ENCODE measurements at places on chromosomes 1 and 21.

- DNase-seq = no peak
Measured at GRCh38 chr1:43220905-43221778, 48.6 kb upstream of the TMEM125 start.

DNA sequence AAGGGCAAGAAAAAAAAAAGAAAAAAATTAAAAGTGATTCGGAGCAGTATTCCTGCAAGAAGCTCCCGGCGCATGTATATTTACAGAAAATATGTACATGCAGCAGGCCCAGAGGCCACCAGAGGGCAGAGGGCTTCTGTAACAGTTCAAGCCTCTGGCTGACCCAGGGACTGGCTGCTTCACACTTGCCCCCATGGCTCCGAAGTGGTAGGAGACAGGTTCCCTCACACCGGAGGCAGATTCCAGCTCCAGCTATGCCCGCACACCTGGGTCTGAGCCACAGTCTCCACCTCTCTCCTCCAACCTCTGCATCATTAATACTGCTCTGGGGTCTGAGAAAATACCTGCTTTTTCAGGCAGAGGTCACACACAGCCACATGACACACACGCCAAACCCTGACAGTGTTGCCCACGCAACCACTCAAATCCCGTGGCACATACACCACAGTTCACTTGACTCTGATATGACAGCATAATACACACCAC, 2.2 kb upstream of the ARHGAP30 start:
- peak; percentile 23 for DNase-seq

GRCh38 chr21:44870748-44871495, 2.6 kb downstream of the PTTG1IP start:
- DNase-seq = no peak

DNA sequence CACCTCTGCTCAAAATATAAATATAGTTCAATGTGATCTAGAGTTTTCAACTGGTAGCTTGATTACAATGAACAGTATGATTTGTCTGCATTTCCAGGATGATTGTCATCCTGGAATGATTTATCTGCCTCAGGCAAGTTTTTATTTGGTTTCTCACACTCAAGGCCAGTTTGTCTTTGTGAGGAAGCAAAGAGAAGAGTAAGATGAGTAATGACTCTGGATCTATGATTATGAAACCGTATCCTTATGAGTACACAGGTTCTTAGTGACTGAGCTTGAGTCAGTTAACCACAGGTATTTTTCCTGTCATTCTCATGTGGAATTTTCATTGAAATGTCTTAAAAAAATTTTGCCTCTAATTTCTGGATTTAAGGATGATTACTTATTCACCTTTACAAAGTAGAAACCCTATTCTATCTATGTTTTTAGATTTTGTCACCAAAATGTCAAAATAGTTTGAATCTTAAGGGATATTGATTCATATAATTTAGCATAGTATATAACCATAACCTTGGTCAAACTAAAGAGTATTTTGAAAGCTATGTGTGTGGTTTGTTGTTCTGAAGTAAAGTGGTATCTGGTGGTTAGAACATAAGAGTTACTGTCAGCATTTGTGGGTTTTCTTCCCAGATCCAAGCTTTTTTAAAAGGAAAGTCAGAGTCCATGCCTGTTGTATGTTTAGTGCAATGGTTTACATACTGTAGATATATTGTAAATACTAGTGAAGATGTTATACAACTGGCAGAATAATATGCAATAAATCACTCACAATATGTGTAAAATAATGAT, 145.0 kb downstream of the RASAL2 start:
- no peak for DNase-seq

DNA sequence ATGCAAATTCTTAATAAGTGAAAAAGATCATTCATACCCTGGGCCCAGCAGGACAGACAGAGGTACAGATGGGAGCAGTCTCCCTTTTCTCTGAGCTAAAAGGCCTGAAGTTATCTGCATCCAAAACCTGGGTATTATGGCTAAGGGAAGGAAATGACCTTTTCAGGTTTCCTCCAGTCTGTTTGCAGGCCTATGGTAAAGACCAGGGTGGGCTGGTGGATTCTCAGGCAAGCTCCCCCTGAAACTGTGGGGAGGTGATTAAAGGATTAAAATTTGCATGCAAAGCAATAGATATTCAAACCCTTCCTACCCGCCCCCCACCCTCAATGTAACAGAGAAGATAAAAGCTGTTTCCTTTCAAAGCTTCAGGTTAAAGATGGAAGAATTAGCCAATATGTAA, 471.8 kb upstream of the RUNX1 start:
- no peak for DNase-seq

DNA sequence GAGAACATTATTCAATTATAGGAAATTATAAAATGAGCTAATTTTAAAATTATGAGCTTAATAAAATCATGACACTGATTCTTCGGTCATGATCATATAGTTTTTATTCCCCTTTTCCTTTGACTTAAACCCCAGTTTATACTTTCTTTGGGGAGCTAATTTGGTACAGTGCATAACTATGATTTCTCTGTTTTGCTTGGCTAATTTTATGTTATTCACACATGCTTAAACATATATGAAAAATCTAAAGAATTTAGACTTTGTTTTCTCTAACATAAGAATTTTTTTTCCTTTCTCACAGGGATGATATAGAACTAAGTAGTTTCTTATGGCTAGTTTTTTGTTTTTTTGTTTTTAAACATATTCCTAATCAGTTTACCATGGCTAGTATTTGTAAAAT, 52.5 kb downstream of the STXBP3 start:
- no peak for DNase-seq

- DNase-seq = no peak
Measured at GRCh38 chr1:173996995-173997394, 25.2 kb downstream of the RC3H1 start.

DNA sequence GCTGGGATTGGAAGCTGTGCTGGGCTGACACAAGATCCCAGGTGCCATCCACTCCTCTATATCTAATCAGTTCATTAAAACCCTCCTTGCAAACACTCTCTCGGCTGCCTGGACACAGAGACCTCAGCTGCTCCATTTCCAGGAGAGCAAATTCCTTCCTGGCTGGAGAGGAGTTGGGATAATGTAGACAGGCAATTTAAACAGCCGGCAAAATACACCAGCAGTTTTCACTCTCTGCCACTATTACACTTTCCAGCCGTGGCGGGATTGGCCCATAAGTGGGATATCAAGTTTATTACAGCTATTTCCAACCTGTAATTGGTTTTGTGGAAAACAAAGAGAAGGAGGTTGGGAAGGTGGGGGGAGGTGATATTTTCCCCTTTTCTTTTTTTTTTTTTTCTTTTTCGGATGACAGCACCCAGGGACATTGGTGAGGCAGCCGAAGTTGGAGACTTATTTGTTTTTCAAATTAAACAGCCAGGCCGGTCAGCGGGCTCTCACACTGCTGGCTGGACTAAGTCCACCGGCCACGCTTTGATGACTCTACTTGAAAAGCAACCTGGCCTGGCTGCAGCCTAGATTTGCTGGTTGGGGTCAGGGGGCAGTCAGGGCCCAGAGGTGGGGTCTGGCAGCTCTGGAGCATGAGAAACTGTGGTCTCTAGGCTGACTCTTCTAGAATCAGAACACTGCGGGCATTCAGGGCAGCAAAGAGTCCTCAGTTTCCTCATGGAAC, 177.4 kb downstream of the IGSF21 start:
- no peak for DNase-seq

Measured in stimulated activated CD4-positive, alpha-beta T cell treated with anti-CD3 and anti-CD28 coated beads, Interleukin-2, amount 100 ng/mL, for 4 hours (primary cell).